ENCODE measurements at places on chromosomes 2 and 18.

- DNase-seq = no peak
Observed at GRCh38 chr2:235806986-235807750, 313.3 kb downstream of the AGAP1 start.

GRCh38 chr2:27095745-27096651, 9.4 kb downstream of the KHK start:
- no peak for DNase-seq

DNA sequence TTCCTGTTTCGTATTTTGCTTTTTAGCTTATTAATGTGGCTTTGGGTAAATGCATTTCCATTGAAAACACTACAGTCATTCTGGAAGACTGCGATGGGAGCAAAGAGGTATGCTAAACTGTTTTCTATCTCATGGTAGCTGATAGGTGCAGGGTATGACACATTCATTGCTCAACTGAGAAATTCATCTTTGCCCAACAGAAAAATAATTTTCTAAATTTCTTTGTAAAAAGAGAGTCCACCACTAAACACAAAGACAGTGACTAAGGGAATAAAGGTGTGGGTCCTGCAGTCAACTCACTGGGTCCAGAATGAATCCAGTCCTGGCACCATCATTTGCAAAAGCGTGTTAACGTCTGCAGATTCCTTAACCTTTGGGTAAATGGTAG, 19.9 kb downstream of the ERMN start:
- DNase-seq = no peak

DNA sequence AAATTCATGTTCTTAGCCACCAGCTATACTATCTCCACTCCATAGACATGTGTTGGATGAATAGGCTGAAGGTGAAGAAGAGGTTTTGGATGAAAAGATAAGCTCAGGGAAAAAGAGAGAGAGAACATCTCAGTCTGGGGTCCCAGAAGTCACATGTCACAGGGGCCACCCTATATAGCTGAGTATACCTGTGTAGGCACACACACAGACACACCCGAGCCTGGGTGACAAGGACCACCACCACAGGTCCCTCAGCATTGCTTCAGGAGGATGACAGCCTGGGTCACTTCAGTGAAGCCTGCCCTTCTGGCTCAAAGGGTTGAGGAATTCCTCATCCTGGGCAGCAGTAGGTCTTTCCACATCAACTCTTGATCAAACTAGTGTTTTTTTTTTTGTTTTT, 56.2 kb downstream of the POLR1A start:
- DNase-seq = no peak

DNA sequence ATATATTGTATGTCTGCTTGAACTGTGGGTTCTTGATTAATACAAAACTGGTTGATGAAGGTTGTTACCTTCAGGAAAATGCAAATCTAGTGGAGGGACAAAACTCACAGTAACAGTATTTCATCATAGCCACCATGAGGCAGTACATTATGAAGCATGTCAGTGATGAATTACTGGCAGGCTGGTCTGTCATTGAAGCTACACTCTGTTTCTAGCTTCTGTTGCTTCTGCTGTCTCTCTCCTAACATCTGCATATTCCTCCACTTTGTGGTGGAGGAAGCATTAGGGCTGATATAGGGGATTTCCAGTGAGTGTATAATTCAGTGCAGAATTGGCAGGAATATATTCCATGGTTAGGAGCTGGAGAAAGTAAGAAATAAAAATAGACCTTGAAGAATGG, 44.2 kb upstream of the RAB6D start:
- DNase-seq = no peak

DNA sequence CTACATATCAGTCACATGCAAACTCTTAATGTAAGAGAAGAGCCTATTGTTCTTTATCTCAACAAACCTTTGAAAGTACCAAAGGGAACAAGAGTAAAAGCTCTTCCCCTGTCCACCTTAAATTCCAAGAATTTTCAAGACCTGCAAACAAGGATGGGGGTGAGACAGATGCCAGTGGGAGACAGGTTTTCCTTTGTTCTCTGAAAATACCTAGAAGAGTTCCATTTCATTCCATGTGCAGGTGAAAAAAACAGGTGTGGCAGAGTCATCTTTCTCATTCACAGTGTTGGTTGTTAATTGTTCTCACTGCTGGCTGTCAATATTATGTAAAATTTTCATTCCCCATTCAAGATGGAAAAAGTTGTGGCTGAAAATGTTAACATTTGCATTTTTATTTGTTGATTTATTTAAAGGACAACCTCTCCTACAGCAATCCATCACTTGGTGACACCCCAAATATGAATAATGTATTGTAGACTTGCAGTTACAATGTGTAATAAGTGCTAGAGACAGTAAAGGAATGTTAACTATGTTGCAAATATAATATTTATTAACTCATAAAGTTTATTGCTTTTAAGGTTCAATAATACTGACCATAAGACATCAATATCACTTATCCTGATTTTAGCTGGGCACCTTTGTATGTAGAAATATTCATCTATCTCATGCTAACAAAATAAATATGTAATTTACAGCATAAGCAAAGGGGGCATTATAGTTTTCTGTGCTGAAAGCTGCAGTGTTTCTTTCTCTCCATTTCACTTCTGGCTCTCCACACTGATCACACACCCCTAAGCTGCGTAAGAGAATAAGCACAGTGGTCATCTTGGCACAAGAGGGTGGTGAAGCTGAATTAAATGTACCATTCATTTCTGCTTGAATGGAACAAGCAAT, 347.0 kb downstream of the KIAA1328 start:
- DNase-seq = no peak

Data from GOT3 (cell line).